ENCODE measurements at places on chromosomes 5 and 9.

DNA sequence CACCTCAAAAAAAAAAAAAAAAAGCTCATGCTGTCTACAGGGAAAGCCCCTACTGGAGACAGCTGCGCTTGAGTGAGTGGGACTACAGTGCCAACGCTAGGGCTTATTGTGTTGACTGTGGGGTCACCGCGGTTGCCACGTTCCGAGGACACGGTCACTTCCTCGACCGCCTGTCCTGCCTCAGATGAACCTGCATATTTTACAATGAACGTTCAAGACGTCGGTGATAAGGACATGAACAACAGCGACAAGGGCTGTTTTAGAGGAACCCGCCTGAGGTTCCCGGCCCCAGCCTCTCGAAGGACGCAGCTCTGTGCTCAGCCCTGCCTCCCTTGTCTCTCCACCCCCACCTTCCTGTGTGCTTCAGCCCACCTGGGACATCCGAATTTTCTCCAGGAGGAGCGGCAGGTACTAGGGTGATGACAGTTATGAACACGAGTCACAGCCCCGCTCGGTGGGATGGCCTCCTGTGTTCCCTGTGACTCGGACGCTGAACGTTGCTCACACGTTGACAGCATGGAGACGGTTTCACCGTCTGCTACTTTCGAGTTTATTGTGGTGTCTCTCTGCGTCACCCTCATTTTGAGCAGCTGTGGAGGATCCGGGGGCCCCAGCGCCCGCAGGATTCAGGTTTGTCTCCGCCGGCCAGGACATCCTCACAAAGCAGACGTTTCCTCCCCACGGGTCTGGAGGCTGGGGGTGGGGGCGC, 11.3 kb upstream of the DIPK1B start:
- no peak for DNase-seq

GRCh38 chr5:126234563-126235195, 188.5 kb upstream of the GRAMD2B start:
- peak; percentile 29 for DNase-seq

DNA sequence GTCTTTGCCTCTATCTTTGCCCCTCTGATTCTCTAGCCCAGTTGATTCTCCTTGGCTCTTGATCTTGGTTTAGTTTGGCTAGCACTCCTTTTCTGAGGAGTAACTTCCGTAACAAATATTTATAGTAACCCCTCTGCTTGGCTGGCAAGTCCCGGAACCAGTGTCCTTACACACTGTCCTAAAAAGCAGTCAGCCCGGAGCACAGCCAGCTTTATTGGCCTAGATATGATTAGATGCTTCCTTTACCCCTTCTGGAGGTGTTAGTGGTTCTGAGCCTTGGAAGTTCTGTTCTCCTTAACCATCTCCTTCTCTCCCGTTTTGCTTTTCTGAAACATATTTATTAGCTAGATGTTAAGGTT, 17.0 kb upstream of the MSMP start:
- no peak for DNase-seq

DNA sequence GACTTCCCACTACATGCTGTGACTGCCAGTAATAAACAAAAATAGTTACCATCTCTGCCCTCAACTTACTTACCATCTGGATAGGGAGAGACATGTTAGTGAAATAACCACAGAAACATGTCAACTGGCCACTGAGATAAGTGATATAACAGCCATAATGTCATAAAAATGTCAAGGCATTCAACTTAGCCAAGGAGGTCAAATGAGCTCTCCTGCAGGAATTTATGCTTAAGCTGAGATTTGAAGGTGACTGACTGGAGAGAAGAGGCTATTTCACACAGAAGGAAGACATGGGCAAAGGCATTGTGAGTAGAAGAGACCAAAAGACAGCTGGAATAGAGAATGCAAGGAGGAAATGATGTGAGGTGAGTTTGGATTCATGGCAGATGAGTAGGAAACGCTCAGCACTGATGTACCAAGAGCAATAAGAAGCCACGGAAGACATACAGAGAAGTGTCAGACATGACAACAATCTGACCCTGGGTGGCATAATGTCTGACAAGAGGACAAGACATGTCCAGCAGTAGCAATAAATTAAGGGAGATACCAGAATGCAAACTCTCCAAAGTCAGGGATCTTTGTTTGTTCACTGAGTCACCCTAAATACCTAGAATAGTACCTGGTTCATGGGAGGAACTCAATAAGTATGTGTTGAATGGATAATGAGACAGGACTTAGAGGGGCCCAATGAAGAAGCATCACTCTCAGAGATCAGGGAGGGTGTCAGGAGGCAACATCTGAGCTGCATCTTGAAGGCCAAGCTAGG, 318.8 kb downstream of the ACTL7B start:
- DNase-seq = no peak

GRCh38 chr9:90062982-90063381, 458.2 kb downstream of the GADD45G start:
- no peak for DNase-seq

DNA sequence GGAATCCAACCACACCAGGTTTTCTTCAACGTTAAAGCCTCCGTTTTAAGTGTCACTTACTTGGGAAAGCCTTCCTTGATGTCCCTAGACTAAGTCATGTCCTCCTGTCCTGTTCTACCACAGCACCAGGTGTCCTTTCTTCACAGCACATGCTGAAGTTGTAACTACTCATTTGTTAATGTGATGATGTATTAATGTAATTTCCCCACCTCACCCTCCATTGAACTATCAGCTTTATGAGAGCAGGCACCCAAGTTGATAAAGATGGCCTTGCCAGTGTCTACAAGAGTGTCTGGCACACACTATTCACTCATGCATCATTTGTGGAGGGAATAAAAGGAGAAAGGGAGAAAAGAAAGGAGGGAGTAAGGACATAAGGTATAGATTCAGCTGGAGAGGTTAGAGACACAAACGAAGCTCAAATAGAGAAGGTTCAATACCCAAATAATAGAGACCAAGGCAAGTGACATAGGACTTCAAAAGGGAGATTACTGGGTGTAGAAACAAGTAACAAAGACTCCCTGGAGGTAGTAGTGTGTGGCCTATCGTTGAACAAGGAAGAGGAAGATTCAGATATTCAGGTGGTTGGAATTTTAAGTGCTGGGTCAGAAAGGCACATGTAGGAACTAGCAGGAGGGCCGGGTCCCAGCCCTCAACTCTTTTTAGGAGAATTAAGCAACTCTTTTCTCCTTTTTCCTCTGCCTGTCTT, 6.6 kb downstream of the ITK start:
- no peak for DNase-seq

DNA sequence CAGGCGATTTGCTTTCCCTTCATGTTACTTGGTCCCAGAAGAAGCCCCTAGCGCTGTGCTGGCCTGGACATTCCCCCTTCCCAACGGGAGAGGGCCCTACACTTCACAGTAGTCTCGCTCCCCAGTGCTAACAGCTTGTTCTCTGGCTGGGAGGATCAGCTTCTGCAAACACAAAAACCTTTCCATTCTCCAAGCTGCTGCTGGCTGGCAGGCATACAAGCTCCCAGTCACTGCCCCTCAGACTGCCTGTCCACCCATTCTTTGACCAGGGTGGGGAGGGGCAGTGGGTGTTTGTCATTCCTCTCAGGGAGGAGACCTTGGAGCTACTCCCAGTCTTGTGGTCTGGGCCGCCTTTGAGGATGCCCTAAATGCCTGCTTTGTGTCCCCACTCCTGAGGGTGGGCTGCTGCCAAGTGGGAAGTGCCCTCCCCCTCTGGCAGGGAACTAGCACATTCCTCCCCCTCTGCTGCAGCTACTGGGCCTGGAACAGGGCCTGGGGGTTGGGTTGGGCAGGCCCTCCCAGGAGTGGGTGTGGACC, 20.8 kb downstream of the ENHO start:
- peak; percentile 100 for DNase-seq

- peak; percentile 58 for DNase-seq
These were observed 82.6 kb downstream of the GALNT10 start for GRCh38 chr5:154273028-154273617.

GRCh38 chr5:131899686-131900085, 45.8 kb downstream of the MEIKIN start:
- no peak for DNase-seq

GRCh38 chr5:175444060-175444904, at the start of gene DRD1:
TSS of gene DRD1 (minus strand) at chr5:175444182. CDS start at chr5:175443099, 1,083 bp downstream.
- DNase-seq = no peak

- DNase-seq = no peak
These were observed 19.7 kb upstream of the HSDL2 start for GRCh38 chr9:112360047-112360804.

DNA sequence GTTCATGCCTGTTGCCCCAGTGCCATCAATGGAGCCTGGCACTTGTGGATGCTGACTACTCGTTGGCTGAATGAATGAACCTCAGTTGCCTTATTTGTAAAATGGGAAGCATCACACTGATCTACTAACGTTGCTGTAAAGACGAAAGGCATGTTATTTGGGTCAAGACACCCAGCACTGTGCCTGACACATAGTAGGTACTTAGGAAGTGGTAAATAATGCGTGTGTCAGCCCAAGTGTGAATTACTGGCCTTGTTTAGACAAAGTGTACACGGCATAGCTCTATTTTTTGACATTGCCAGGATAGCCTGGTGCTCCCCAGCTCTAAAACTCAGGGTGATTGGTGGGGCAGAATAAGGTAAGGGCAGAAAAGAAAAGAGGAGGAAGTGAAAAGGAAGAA, 27.4 kb downstream of the ERGIC1 start:
- DNase-seq = no peak

GRCh38 chr9:77731008-77731698, 83.0 kb upstream of the GNA14 start:
- no peak for DNase-seq
